ENCODE measurements at places on chromosomes 5 and 9.

GRCh38 chr5:133147815-133148567, 96.2 kb downstream of the HSPA4 start:
- no peak for DNase-seq

DNA sequence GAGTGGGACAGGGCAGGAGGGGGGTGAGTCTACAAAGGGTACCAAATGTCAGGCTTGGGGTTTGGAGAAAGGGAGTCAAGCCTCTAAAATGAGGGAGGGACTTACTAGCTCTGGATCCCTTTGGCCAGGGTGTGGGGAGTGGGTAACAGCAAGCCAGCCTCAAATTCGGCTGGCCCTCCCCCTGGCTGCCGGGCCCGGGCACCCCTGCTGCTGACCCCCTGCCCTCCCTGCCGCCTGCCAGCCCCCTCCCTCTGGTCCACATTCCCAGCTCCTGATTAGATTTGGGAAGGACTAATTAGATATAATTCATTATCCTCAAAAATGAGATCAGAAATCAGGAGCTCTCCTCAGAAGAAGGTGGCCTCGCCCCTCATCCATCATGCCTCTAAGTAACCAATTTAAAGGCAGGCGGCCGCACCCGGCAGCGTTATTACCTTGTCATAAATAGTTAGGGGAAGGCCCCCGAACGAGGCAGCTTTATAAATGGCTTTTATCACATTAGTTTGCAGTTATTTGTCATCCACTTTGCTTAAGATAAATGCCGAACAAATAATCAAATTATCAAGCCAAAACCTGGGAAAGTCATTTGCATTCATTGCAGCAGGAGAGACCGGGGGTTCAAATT, 44.6 kb downstream of the LMX1B start:
- DNase-seq = no peak

GRCh38 chr5:174608631-174609097, 115.7 kb upstream of the MSX2 start:
- no peak for DNase-seq

DNA sequence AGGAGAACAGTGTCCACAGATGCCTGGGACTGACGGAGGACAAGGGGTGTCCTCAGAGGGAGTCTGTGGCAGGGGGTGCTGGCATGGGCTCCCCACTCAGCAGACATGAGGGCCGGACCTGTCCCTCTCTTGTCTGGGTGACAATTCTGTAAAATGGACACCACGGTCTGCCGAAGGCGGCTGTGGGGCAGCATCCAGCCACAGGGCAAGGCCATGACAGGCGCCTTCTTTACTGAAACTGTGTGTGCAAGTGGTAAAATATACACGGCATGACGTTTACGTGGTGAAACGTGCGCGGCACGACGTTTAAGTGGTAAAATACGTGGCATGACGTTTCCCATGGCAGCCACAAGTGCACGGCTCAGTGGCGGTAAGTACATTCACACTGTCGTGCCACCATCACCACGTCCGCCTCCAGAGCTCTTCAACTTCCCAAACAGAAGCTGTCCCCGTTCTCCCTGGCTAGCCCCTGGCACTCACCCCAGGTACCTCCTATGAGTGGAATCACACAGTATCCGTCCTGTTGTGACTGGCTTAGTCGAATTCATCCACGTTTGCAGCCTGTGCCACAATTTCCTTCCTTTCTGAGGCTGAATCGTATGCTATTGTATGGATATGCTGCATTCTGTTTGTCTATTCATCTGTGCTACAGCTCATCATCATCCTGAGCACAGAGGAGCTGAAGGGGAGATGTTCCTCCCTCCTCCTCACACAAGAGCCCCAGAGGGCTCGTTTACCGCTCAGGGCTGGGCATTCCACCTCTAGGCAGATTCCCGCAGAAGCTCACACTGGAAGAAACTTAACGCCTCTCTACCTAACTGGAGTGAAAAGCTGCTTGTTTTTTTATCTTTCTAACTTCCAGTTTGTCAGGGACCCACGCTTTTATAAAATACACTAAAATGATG, 52.5 kb downstream of the COL23A1 start:
- no peak for DNase-seq

DNA sequence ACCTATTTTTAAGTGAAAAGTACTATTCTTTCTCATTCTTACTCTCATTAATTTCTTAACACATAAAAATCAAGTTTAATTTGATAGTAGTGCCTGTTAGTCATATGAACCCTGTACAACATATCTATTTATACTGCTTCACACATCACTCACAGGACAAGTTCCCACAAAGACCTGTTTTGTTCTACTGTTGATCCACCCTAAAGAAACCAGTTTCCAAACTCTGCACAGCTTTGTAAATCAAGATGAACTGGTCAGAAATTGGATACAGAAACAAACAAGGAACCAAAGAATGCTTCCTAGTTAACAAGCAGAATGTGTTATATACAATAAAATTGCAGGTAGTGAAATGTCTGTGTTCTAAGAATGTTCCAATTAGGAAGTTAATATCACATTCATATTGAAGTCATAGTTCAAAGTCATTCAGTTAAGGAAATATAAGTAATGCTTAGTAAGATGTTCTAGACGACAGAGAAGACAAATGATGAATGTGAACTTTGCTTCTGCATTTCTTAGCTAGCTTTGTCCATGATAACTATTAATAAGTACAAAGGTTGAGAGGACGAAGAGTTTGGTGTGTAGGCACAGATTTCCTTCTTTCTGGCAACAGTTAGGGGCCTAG, 33.4 kb downstream of the C9orf85 start:
- DNase-seq = no peak

- no peak for DNase-seq
These were observed 149.1 kb upstream of the ZNF366 start for GRCh38 chr5:72656331-72656730.

DNA sequence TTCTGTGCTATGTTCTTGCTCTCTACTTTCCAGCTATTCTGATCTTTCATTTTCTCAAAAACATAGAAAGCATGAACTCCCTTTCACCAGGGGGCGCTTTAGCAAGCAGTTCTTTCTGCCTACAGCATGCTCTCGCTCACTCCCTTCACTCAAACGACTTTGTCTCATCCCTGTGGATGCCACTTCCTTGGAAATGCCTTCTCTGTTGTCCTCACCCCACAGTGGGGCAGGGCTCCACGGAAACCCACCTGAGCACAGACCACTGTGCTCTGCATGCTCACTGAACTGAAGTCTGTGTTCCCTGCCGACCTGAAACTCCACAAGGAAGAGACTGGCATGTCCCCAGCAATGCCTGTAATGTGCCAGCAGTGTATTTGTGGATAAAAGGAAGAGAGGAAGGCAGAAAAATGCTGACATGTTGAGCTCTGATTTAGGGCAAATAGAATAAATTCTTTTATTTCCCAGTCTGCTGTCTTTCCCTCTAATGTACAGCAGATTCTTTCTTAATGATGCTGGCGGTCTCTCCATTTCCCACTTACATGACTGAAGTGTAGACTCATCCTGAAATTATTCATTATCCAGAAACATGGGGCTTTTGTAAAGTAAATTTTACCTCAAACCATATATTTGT, 4.9 kb upstream of the ROR2 start:
- no peak for DNase-seq

- no peak for DNase-seq
These were observed at the start of the genes BHMT2 and DMGDH for GRCh38 chr5:79069488-79070349. Gene BHMT2 (plus strand): TSS chr5:79069767. CDS start chr5:79069783, 16 bp downstream. Gene DMGDH (minus strand): TSS chr5:79069674. CDS start chr5:79069620, 54 bp downstream.

GRCh38 chr9:10674586-10674985, 61.8 kb upstream of the PTPRD start:
- no peak for DNase-seq

- DNase-seq = no peak
These were observed 11.5 kb downstream of the GPR150 start for GRCh38 chr5:95631255-95631958.

- no peak for DNase-seq
These were observed 5.1 kb upstream of the PCDH1 start for GRCh38 chr5:141883184-141883891.

- DNase-seq = no peak
These were observed 37.0 kb downstream of the INIP start for GRCh38 chr9:112680731-112681402.

- no peak for DNase-seq
These were observed 203.9 kb downstream of the FBXL7 start for GRCh38 chr5:15703901-15704300.

DNA sequence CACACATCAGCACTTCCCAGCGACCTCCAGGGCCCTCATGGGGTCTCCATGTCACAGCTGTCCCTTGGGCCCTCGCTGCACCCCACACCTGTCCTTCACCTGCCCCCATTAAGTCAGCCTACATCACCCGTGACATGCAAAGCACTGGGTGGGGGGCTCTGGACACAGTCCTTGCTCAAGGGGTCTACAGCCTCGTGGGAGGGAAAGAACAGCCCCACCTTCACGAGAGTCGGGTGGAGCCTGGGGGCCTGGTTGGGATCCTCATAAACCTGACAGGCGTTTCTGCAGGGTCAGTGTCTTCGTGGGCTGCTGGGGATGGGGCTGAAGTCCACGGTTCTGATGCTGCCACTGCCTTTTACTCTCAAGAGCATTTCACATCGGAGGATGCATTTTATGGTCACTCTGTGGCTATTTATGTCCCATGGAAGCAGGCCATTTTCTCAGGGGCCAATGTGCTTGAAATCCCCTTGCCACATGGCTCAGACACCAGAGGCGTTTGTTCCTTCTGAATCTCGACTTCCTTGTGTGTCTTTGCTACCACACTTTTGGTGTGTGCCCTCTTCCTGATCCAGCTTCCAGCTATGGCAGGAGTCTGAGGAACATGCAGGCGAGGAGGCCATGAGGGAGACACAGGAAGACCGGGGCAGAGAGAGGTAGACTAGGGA, at the start of gene OR2V1:
Gene OR2V1, minus strand, starts transcription at position 338 of the 665 bp plus-strand sequence. CDS start 5,865 bp downstream, outside the sequence.
- no peak for DNase-seq

DNA sequence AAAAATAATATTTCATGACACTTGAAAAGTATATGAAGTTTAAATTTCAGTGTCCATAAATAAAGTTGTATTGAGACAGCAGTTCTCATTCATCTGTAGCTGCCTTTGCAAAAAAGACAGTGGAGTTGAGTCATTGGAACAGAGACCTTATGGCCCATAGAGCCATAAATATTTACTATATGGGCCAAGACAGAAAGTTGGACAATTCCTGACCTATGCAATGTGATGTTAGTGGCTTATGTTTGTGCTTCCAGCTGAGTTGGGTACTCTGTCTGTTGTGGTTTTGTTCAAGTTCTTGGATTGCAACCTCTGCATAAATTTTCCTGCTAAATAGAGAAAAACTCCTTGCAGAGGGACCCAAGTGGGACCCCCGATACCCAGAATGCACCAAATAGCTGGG, 69.8 kb downstream of the KCNIP1 start:
- DNase-seq = no peak

DNA sequence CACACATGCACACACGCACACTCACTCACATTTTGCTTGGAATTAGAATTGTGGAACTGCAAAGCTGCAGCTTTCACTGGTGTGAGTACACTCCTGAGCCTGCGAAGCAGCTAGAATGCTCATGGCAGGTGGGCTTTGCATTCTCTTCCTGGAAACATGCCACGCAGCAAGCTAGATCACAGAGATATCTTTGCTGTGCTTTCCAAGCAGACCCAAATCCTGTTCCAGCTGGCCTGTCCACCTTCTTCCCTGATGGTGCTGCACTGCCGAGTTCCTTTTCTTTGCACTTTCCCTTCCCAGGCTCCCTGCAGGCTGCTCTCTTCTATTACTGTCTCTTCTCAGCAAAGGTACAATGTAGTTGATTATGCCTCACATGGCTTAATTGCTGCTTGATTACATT, 92.7 kb upstream of the CKMT2 start:
- no peak for DNase-seq

GRCh38 chr5:109805472-109805871, 115.7 kb downstream of the MAN2A1 start:
- no peak for DNase-seq

DNA sequence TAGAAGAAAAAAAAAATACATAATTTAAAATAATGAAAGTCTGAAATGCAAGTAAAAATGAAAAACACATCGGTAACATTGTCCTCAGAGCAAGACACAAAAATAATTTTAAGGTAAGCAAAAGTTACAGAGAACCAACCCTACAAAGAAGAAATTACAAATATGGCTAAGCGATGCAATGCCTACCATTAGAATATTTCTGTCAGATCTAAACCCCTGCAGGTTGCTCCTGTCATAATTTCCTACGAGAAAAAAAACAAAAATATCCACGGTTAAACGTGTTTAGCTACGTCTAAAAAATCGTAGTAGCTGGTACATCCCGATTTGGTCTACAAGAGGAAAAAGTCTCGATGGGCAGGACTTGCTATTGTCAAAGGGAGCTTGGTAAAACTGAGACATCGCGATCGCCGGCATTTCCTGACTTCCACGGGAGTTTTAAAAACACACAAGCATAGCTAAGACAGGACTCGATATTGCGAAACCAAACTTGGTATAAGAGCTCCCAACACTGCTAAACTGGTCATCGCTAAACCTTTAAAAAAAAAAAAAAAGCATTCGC, 1.1 kb upstream of the ANXA2R start:
- DNase-seq = no peak

DNA sequence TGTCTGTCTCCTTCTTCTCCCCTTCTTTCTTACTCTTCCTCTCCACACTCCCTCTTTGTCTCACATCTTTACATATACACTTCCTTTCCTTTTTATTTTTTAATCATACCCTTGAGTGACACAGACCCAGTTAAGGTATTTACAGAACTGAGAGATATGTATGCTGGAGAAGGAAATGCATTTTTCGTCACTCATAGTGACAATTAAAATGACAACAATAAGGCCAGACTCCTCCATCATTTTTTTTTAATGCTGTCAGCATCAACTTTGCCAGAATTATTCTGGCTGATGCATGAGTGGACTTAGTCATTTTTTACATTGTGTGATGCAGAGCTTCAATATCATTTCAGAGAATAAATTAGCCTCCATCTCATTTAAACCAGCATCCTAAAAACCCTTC, 272.9 kb downstream of the TMEM38B start:
- no peak for DNase-seq

- no peak for DNase-seq
These were observed 79.4 kb upstream of the SAP30L start for GRCh38 chr5:154366353-154366752.

DNA sequence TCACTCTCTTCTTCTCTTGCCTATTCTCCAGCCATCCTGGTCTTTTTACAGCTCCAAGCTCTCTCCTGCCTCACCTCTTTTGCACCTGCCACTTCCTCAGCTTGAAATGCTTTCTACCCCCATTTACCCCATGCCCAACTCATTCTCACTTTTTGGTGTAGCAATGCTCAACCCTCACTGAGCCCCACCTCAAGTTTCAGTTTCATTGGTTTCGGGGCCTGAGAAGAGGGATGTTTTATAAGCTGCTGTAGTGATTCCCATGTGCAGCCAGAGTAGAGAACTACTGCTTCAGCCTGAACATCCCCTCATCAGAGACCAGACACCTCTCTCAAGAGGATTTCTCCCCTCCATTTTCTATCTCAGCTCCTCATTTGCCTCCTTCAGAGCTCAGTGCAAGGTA, 45.2 kb upstream of the FYB1 start:
- DNase-seq = no peak

- no peak for DNase-seq
These were observed 68.1 kb upstream of the ABL1 start for GRCh38 chr9:130766927-130767307.
